Activated T-cell treated with anti-CD3 and anti-CD28 coated beads for 1 hour (primary cell): ENCODE measurements at places on chromosomes 4 and X.

GRCh38 chr4:15317246-15317645 is 110.6 kb upstream of the C1QTNF7 start:
- DNase-seq: no peak

GRCh38 chr4:31741326-31741725 is 1021.2 kb downstream of the PCDH7 start:
- no peak for DNase-seq

- no peak for DNase-seq
Measured at GRCh38 chr4:2365913-2366210, 52.6 kb downstream of the ZFYVE28 start.

DNA sequence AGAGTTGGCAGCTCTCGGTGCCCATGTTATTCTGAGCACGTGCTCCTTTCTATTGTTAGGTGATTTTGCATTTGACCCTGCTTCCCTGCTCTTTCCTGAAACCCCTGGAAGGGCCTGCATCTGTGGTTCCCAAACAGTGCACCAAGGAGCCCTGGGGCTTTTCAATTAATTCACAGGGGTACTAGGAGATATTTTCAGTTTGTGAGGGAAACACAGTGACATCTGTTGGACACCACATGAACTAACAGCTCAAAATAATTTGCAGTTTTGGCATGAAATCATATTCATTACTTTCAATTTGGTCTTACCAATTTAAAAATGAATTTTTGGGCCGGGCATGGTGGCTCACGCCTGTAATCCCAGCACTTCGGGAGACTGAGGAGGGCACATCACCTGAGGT is 156.6 kb downstream of the GATB start:
- no peak for DNase-seq

DNA sequence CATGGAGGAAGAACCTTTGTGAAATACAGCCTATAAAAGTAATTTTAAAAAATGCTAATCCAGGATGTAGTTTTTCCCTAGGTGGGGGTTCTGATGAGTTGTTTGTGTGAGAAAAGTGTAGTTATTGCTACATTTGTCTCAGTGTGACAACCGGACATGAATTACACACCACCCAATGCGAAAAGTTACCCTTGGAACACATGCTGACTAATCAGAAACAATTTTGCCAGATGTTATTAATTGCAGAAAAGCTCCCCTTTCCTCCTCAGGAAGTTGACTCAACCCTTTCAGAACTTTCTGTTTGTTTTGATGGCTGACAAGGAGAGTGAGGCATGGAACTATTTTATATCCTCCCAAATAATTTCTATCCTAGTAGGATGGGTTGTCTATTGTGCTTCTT is 38.1 kb upstream of the EDA2R start:
- DNase-seq: no peak

GRCh38 chrX:20361890-20362262 is 95.2 kb upstream of the RPS6KA3 start:
- DNase-seq: no peak

- DNase-seq: no peak
Measured at GRCh38 chrX:134543288-134543687, 83.3 kb downstream of the HPRT1 start.

GRCh38 chrX:40101430-40101802 is 3.7 kb upstream of the BCOR start:
- no peak for DNase-seq

DNA sequence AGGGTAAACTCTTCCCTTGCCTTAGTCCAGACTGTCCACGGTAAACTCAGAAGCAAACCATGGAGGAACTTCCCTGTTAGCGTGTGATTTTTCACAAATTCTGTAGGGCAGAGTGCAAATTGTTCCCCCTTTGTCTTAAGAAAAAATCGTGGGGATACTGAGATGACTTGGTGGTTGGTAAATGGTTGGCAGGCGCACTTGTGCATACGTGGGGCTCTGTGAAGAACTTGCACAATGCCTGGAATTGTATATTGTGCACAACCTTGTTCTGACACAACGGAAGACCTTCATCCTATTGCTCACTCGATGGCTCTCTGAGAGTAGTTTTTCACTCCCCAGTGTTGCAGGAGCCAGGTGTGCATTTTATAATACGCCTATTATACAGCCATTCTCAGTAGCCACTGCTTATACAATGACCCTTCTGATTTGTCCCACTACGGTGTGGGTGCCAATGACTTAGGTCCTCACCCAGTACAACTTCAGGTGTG is 150.0 kb downstream of the SPRY1 start:
- no peak for DNase-seq

DNA sequence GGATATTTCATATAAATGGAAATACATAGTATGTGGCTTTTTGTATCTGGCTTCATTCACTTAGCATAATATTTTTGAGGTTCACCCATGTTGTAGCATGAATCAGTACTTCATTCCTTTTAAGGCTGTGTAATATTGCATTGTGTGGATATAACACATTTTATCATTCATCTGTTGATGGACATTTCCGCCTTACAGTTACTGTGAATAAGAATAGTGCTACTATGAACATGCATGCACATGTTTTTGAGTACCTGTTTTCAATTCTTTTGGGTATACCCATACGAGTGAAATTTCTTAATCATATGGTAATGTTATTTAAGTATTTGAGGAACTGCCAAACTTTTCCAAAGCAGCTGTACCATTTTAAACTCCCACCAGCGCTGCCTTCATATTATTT is 539.6 kb upstream of the DIPK2B start:
- DNase-seq: no peak

DNA sequence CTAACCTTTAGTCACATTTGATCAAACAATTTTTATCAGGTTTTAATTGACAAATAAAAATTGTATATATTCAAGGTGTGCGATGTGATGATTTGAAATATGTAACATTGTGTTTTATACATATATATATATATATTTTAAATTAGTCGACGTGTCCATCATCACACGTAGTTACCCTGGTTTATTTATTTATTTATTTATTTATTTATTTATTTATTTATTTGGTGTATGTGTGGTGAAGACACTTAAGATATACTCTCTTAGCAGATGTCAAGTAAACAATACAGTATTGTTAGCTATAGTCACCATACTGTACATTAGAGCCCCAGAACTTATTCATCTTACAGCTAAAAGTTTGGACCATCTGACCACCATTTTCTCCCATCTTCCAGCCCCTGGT is 224.9 kb upstream of the HHIP start:
- DNase-seq: no peak

DNA sequence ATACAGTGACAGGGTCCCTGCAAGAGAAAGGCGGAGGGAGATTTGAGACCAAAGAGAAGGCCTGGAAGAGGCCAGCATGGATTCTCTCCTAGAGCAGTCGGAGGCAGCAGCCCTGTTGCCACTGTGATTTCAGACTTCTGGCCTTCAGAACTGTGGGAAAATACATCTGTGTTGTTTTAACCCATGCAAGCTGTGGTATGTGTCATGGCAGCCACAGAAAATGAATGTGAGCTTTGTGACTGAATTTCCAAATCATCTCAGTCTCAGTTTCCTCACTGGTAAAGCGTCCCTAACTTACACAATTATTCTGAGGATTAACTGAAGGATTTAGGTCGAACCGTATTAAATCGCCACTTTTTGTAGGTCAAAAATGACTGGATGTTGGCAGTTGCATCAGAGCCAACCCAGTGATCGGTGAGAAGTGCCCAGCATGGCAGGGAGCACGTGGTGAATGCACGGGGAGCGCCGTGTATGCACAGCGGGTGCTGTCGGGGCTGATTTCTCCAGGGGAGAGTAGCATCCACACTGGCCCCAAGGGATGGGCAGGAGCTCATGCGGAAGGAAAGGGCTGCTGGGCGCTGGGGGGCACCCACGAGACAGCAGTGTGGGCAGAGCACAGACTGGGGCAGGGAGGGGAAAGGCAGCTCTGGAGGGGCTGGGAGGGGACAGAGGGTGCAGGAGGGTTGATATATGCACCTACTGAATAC is 23.8 kb upstream of the NSG1 start:
- DNase-seq: no peak

DNA sequence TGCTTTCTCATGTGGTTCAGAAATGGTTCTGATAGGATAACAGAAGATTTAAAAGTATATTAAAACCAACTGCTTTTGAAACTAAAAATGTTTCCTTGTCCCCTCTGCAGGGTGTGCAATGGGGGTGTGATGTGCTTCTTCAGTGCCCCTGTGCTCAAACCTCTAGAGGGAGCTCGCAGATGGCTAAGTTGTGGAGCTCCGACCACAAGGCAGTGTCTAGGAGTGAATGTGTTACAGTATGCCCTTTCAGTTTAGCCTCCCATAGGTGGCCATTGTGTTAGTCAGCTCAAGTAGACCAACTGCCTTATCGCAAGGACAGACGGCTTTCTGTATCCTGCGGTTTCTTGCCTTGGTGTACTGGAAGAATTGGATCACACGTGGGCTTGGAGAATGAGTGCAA is 130.5 kb downstream of the TENT5D start:
- no peak for DNase-seq

GRCh38 chr4:121228848-121229247 is 64.7 kb upstream of the TNIP3 start:
- DNase-seq: no peak

GRCh38 chr4:30746735-30747134 is 26.6 kb downstream of the PCDH7 start:
- no peak for DNase-seq

DNA sequence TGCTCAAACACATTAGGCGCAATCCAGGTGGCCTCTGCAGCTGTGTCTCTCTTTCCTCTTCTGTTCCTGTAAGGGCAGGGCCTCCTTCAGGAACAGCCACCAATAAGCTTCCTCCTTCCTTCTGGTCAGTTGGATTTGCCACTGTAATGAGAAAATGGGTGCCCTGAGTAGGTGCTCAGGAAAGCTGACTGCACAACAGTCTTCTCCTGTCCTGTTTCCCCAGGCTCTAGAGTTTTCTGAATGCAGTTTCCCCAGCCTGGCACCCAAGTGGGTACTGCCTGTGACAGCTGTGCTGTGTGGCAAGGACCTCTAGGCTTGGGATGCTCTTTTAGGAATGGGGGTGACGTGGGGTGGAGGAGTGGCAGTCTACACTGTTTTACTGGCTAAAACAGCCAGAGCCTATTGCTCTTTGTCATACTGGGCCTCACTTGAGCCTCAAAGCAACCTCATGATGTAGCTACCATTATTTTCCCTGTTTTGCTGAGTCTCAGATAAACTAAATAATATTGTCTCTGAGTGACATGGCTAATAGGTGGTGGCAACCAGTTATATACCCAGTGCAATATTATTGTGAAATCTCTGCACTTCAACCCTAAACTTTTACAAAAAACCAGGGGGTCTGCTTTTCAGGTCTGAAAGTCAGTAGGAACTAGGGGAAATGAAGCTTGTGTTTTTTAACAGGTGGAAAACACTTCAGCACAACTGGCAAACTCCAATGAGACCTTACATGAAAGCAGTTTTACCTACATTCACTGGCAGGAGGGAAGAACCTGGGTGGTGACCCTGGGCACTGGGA is 1.2 kb downstream of the CXCL2 start:
- DNase-seq: no peak

DNA sequence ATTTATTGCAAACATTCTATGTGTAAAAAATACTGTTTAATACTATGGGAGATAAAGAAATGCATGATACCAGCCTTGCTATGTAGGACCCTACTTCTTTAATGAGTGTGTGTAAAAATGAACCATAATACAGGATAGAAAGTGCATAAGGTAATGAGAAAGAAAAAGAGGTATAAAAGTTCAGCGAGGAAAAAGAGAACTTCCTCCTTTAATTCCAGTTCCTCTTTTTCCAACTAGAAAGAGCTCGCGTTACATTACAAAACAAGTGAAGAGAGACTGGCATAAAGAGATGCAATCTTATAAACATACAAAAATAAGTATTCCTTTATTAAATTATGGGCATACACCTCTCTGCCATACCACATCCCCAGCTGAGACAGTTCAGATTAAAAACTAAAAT is 77.4 kb downstream of the ANKRD17 start:
- no peak for DNase-seq

GRCh38 chr4:10201381-10202223 is 85.0 kb upstream of the WDR1 start:
- no peak for DNase-seq

GRCh38 chr4:38068107-38068506 is 107.9 kb downstream of the PTTG2 start:
- DNase-seq: no peak

DNA sequence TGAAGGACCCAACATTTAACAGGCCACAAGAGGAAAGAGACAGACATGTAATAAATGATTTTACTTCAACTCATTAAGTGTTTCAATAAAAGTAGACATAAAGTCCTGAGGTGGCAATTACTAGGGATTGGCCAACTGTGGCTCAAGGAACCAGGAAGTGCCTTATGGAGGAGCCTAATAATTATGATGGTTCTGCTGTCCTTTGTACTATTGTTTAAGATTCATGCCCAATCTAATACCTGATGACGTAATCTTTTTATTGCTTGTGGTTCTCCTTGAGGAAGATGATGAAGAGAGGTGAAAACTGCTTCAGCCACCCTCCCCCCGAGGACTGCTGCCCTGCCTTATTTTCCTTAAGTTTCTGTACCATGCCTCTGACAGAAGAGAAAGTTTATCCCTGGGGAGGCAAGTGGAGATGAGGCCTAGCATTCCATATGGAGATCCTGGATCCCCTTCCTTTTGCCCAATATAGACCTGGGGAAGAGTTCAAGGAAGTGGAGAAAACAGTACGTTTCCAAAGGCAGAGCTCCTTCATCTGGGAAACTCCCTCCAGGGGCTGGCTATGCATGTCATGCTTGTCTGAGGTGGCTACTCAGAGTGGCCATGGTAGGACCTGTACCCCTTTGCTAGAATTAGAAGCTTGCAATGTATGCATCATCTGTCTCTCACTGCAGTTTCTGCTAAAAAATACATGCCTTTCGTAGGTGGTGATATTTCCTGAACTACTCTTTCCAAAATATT is 56.8 kb upstream of the FAT1 start:
- DNase-seq: no peak

DNA sequence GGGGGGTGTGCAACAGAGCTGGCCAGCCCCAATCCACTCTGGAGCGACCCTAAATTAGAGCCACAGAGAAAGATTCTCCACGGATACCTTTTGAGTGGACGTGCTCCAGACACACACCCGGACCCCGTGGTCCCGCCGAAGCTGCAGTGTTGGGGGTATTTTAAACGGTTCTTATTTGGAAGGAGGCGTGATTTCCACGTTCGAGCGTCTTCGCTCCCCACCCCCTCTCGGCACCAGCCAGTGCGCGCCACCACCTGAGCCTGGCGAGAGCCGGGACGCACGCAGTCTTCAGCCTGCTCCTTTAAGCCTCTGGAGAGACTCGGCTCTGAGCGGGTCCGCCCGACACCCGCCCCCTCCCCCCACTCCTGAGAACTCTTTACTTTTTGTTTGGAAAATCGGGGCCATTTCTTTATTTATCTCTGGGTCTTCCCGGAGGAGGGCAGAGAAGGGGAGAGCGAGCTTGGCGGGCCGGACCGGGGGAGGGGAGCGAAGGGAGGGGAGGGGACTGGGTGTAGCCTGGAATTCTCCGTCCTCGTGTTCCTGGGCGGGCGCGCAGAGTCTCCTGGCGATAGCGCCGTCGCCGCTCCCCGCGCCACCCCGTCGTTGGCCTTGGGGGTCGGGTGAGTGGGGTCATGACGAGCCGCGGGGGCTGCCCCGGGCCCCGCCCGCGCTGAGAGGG is 668 bp upstream of the PTCHD1 start:
- DNase-seq: no peak

DNA sequence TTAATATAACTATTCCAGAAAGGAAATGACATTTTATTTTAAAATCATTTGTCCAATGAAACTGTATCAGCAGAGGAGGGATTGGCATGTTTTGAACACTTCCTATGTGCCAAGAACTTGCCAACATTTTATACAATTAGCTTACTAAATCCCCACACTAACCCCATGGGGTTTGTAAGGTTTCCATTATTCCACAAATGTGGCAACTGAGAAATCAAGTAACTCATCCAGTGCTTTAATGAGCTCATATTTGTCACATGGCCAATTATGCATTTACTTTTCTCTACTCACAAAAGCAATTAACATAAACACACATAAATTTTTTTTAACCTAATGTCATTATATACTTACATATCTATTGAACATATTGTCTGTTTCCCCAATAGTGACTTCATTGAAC is 37.3 kb downstream of the MANBA start:
- DNase-seq: no peak
